ENCODE measurements at places on chromosomes 1 and 21.

GRCh38 chr1:91120936-91121335 lies 99.1 kb upstream of the ZNF644 start:
- DNase-seq: no peak

DNA sequence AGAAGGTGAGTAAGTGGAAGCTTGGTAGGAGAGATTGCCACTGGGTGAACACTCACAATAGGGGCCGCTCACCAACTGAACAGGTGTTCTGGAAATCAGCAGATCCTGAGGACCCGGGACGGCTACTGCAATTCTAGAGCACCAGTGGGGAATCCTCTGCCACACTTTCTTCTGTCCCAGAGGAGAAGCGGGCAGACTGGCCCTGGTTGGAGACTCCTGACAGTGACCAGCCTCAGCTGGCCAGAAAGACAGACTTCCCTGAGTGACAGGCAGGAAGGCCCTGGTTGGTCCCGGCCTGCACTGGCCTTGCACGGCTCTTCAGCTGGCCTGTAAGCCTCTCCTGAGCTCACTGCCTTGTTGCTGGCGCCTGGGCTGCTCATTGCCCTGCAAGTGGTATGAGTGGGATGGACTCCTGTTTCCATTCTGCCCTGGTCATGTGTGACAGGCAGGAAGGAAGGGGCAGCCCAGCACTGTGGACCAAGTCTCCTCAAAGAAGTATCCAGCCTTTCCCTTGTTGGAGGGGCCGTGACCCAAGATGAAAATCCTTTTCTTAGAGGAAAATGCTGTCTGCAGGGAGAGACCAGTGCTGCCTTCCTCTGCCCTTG lies 34.5 kb downstream of the MAN1C1 start:
- DNase-seq: no peak

GRCh38 chr21:36909901-36910561 lies 56.4 kb downstream of the HLCS start:
- DNase-seq: no peak

DNA sequence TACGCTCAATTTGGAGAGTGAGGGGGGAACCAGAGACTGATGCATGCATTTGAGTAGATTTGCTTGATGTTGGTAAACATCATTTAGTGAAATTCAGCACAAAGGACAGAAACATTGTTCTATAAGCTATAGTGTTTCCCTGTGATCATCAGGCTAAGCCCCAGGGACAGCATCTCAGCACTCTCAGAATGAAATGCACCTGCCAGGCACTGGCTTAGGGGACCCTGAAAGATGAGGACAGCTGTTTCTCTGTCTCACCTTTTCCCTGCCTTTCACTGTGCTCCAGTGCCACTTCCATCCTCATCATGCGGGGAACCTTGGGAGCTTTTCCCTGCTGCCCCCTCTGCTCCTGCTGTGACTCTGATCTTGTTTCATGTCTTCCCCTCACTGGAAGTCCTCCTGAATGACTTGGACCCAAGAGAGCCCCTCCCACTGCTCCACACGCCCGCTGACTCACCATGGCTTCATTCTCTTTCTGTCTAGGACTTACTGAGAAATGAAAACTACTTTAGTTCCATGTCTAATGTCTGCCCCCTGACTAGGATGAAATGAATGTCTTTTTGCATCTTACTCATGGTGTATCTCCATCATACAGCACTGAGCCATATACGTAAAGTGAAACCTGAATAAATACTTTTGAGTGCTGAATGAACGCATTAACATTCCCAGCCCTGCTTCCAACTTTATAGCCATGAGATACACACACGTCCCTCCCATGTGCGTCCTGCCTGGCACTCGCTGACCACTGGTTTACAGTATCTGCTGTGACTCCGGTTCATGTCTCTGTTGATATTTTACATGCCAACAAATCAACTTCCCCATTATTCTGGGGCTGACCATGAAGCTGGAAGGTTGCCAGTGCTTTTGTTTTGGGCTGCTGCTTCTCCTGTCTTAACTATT lies 182.0 kb downstream of the PCP4 start:
- no peak for DNase-seq

GRCh38 chr1:36377791-36378492 lies 7.8 kb downstream of the STK40 start:
- no peak for DNase-seq

DNA sequence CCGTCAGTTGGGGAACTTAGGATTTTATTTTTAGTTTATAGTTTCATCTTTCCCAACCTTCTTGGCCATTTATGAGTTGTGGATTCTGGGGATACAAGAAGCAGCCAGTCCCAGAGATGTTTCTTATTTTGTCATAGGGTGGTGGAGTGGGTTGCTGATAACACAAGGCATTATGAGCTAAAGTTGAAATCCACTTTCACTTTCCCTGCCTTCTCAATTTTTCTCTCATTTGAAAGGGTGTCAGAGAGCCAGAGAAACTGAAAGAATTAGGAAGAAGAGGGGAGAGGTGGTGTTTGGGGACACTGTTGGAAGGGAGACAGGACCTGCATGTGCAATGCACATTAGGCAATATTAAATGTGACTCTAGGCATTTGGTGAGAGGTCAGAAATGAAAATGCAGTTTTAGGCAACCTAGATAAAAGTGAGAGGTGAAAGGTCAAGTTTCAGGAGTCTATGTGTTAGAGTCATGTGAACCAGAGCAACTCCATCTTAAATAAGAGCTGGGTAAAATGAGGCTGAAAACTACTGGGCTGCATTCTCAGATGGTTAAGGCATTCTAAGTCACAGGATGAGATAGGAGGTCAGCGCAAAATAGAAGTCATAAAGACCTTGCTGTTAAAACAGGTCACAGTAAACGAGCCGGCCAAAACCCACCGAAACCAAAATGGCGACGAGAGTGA lies 71.1 kb upstream of the F3 start:
- DNase-seq: no peak

GRCh38 chr1:65429078-65429477 lies 8.6 kb downstream of the LEPR start:
- no peak for DNase-seq

GRCh38 chr21:45069085-45069484 lies 5.3 kb upstream of the ADARB1 start:
- DNase-seq: no peak

- DNase-seq: no peak
These were observed 6.6 kb upstream of the STUM start for GRCh38 chr1:226541631-226542622.

- DNase-seq: no peak
These were observed 2.3 kb downstream of the C1orf87 start for GRCh38 chr1:60071296-60071695.

- DNase-seq: no peak
These were observed 38.3 kb upstream of the ZSWIM5 start for GRCh38 chr1:45244660-45245059.

GRCh38 chr1:1348420-1349255 lies 580 bp downstream of the DVL1 start:
- no peak for DNase-seq

- no peak for DNase-seq
These were observed 14.7 kb downstream of the PROX1 start for GRCh38 chr1:214002472-214002871.

DNA sequence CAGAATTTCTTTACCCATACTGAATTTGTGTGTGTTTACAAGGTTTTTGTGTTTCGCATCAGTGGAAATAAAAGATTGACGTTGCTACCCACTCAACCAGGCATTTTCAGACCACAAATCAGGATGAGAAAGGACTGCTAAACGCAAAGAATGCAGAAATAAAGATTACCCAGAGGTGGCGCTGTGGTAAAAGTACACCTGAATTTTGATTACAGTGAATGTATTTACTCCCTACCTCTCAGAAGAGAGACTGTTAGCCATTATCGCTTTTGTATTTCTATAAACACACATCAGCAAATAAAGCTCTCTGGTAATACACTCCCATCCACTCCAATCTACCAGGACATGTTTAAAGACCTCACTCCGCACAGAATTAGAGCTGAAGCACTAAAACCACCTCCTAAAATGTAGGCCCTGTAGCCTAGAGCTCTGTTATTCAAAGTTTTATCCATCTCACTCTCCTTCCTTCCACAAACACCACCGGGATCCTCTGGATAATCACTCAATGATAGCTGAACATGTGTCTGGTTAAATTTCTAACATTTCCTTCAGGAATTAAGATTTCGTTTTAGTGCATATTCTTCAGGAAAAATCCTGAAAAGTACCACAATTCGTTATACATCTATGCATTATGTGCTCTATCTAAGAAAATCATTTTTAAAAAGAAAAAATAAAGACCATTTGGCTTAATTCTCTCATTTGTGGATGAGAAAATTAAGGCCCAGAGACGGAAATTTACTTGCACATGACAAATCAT lies 2.5 kb upstream of the LMO4 start:
- DNase-seq: peak; percentile 45

DNA sequence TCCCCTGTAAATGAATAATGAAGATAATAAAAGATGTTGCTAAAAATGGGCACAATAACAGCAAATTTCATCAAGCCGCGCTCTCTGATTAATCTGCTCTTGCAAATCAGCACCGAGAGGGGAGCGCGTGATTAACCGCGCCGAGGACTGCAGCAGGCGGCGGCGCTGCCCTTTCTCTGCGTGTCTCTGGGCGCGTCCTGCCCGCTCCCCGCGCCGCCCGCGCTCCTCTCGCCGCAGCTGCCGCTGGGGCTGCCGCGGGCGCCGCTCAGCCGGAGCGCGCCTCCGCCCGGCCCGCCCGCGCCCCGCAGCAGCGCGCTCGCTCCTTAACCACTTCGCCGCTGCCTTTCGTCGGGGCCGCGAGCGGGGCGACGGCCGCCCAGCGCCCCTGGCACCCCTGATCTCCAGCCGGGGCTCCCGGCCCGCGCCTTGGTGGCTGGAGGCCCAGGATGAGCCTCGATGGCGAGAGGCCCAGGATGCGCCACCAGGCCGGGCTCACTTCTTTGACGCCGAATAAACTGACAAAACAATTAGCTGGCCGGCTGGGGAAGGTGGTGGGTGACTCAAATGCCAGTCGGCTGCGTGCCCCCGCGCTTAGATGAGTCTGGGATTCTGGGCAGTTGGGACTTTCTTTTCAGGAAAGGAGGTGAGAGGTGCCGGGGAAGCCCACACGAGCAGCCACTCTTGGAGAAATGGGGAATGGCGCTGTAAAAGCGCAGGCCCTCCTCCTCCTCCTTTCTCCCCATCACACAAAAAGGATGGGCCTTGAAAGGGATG lies 221.4 kb upstream of the PKN2 start:
- DNase-seq: no peak

DNA sequence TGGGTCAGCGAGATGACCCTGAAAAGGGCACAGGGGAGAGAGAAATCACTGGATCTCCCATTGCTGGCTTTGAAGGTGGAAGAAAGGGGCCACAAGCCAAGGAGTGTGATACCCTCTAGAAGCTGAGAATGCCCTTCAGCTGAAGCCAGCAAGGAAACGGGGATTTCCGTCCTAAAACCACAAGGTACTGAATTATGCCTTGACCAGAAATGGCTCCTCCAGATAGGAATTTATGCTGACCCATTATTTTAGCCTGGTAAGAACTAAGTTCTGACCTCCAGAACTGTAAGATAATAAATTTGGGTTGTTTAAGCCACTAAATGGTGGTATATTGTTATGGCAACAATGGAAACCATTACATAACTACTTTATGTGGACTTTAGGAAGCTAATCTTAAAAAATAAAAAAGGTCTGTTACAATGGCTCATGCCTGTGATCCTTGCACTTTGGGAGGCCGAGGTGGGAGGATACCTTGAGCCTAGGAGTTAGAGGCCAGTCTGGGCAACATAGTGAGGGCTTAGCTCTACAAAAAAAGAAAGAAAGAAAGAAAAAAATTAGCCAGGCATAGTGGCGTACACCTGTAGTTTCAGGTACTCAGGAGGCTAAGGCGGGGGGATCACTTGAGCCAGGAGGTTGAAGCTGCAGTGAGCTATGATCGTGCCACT lies 3.6 kb upstream of the H6PD start:
- no peak for DNase-seq

GRCh38 chr1:20234788-20235535 lies 48.6 kb upstream of the PLA2G2C start:
- no peak for DNase-seq

- DNase-seq: peak; percentile 60
These were observed 12.2 kb downstream of the DSTYK start for GRCh38 chr1:205199090-205199930.

GRCh38 chr1:234258071-234258470 lies 115.2 kb upstream of the COA6 start:
- DNase-seq: no peak
